Midbrain (tissue), 1 donor: ENCODE measurements at places on chromosomes 5 and 9.
A peak's percentile ranks its signal among the peaks of the same experiment; 100 is the strongest.

- no peak for DNase-seq
Observed at GRCh38 chr5:37014321-37014720, 137.8 kb downstream of the NIPBL start.

GRCh38 chr5:179805529-179806249 lies 977 bp downstream of the MGAT4B start:
- DNase-seq, result peak; percentile 57

GRCh38 chr9:120369608-120370220 lies 210.3 kb downstream of the CDK5RAP2 start:
- DNase-seq, result no peak

- DNase-seq, result peak; percentile 37
Observed at GRCh38 chr9:12271421-12271891, 421.7 kb upstream of the TYRP1 start.
